T follicular helper cell (primary cell): ENCODE measurements at places on chromosomes 4 and X.

- DNase-seq: no peak
These were observed 180.7 kb upstream of the IL15 start for GRCh38 chr4:141455651-141456050.

DNA sequence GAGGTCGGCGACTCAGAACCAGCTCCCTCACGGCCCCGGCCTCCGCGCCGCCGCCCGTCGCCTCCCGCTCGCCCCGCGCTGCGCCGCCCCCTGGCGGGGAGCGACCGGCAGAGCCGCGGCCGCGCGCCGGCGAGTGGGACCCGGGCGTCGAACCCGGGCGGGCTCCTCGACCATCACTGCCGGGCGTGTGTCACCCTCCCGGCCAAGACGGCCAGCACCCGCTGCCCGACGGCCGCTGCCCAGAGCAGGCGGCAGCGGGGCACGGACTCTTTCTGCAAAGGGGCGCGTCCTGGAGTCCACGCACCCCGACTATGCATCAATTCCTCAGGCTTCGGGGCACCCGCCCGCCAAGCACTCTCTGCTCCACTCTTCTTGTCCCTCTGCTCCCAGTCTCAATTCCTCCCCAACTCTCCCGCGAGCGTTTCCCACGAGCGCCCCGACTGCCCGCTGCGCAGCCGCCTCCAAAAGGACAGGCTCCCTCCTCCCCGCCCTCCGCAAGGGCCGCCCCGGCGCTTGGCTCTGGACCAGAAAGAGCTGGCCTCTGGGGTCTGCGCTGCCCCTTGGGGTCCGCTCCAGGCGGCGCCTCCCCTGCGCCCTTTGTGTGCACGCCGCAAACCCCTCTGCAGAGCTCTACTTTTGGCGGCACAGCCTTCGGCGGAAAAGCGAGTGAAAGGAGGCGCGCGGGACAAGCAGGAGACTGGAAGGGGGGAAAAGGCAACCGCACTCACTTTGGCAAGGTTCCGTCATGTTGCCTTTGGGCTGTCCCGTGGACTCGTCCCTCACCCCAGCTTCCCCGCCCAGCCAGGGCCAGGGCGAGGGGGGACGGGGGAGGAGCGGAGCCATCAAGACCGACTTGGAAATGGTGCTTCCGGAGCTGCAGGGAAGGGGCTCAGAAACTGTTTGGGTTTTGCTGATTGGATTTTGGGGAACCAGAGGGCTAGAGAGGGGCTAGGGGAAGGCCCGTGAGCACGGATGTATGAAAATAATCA lies 1.0 kb downstream of the PDE5A start:
- peak; percentile 27 for DNase-seq

DNA sequence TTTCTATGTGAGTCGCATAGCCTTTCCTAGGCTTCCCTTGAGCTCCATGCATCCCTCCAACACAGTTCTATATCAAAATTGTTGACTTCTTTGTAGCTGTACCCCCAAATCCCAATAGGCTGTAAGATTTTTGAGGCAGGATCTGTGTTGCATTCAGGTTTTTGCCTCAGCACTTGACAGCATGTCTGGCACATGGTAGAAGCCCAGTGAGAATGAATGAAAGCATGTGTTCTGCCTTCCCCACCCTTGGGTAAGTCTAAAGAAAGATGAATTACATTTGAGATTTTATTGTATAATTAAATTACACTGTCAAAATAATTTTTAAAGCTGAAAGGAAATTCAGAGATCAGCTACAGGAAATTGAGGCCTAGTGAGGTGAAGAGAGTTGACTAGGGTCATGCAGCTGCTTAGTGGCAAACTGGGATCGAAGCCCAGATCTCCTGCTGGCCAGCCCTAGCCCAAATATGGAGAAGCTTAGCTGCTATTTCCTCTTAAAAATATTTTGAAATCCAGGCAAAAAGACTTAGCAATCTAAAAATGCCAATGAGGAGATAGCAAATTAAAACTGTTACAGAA lies 122.5 kb downstream of the SPATA18 start:
- DNase-seq: no peak

DNA sequence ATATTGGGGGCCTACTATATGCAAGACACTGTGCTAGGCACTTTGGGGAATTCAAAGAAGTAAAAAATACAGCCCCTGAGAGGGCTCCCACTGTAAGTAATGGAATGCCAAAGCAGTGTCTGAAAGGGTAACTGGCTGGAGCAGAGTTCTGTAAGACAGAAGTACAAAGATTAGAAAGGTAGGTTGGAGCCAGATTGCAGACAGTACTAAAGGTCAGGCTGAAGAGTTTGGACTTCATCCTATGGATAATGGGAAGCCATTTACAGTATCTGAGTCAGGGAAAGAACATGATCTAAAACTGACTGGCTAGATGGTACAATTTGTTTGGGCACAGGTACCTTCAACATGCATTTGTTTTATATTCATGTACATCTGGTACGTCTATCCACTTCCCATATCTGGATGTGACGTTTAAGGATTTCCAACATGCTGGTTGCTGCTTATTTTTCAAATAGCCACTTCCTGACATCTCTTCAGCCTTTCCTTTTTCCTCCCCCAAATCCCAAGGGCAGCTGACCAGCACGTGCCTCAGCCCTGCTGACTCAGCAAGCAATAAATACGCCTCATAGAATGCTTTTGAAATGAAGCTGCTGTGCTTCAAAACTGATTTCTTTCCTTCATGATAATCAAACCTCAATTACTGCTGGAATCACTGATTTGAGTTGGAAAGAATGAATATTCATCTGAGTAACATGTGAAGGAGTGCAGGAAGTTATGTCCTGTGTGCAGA lies 9.5 kb downstream of the ENOX2 start:
- no peak for DNase-seq

DNA sequence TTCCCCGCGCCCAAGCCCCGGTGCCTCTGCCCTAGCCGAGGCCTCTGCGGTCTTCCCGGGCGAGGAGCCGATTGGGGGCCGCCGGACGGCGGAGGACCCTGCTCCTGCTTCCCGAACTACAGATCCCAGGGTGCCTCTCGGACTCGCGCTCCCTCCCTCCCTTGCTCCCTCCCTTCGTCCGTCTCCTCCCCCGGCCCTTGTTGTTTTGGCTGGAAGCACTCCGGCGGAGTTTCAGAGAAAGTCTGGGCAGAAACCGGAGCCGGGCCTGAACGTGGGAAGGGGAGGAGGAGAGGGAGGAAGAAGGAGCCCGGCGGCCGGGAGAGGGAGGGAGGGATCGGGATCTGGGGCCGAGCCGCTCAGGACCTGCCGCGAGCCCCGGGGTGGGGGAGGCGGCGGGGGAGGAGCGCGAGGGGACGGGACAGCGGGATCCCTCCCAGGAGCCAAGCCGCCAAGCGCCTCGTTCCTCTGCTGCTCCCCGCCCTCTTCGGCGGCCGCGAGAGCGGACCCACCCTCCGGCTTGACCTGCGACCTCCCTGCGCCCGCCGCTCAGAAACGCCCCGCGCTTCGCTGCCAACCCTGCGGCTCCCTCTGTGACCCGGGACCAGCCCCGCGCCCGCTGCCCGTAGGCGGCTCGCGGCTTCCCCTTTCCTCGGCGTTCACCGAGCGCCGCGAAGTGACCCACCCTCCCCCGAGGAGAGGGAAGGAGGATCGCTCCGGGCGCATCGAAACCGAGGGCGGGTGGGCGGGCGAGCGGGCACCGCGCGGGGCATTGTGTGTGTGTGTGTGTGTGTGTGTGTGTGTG lies 496 bp upstream of the GAB1 start:
- no peak for DNase-seq

DNA sequence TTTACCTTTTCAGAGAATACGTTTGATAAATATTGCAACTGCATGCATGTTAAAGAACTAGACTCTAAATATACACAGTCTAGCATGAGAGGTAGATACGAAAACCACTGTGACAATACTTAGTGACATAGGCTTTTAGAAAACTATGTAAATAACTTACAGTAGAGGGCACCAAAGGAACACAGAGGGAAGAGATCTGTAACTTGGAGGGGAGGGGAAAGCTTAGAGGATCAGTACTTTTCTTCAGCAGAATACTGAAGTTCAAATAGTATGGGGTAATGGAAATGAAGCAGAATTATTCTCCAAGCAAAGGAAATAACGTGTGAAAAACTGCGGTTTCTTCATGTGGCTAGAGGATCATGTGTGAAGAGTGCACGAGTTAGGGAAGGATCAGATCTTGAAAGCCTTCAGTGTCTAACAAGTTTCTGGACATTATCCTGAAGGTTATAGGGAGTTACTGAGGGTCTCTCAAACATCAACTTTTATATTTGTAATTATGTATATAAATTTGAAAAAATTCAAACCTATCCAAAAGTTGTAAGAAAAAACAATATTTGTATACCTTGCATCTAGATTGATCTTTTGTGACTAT lies 264.3 kb downstream of the NPFFR2 start:
- DNase-seq: no peak

DNA sequence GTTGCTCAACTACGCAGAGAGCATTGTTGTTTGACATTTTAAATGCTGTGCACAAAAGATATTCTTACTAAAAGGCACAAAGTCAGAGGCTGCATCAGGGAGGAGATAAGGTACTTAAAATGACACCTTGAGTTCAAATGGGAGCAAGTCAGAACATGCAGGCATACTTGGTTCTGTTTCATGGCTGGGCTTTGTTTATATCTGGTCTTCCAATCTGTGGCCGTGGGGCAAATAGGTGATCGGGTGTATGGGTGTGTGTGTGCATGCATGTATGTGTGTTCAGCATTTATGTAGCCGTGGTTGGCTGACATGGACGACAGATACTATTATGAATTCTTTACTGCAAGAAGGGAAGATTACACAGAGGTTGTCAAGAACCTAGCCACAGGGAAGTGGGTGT lies 106.1 kb downstream of the RASL11B start:
- DNase-seq: no peak
